NCI-H460 (cell line): ENCODE measurements at places on chromosomes 16 and 17.

GRCh38 chr17:76131692-76132573 is 9.1 kb downstream of the FOXJ1 start:
- DNase-seq = no peak

DNA sequence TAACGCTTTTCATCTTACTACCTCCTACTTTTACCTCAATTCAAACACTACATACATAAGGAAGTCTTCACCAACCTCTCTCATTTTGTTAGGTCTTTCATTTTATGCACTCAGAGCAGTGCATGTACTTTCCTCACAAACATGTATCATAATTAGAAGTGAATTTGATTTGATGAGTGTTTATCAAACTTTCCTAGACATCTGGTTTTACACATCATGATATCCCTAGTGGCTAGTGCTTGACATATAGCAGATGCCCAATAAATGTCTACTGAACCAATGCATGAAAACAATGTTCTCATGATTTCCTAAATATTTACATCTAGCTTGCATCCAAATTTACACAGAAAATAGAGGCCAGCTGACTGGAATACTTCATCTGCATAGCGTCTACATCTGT is 323.4 kb upstream of the KIF2B start:
- no peak for DNase-seq

GRCh38 chr17:17088541-17089525 is 46.6 kb downstream of the MPRIP start:
- DNase-seq = no peak

- no peak for DNase-seq
These were observed 187.3 kb downstream of the CDH13 start for GRCh38 chr16:82814059-82814458.

DNA sequence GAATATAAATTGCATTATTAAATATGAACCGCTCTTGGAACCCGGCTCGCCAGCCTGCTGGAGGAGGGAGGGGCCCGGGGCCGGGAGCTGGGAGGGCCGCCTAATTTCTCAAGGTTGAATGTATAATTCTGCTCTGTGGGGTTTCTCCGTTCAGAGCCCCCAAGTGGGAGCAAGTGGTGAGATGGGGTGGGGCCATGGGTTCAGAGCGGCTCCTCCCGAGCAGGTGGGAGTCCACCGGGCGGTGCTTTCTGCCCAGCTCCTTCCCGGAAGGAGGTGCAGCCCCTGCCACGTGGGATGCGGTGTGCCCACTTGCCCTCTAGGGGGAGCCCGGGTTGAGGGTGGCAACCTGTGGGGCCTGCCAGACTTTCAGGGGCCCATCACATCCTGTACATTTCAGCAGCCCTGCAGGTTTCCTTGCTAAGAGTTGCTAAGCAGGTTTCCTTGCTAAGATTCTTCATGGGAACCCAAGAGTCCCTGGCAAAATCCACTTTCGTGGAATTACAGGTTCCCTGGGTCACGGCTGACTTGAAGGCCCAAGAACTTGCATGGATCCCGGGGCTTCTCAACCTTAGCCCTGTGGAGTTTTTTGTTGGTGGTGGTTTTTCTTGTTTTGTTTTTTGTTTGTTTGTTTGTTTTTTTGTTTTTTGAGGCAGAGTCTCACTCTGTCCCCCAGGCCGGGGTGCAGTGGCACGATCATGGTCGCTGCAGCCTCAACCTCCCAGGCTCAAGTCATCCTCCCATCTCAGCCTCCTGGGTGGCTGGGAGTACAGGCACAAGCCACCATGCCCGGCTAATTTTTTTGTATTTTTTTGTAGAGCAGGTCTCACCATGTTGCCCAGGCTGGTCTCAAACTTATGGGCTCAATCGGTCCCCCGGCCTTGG is 196.7 kb upstream of the GSE1 start:
- peak; percentile 25 for DNase-seq

- peak; percentile 29 for DNase-seq
These were observed 773 bp downstream of the BLTP2 start for GRCh38 chr17:28643983-28644786.

- DNase-seq = no peak
These were observed 9.5 kb downstream of the NATD1 start for GRCh38 chr17:21243516-21244303.

DNA sequence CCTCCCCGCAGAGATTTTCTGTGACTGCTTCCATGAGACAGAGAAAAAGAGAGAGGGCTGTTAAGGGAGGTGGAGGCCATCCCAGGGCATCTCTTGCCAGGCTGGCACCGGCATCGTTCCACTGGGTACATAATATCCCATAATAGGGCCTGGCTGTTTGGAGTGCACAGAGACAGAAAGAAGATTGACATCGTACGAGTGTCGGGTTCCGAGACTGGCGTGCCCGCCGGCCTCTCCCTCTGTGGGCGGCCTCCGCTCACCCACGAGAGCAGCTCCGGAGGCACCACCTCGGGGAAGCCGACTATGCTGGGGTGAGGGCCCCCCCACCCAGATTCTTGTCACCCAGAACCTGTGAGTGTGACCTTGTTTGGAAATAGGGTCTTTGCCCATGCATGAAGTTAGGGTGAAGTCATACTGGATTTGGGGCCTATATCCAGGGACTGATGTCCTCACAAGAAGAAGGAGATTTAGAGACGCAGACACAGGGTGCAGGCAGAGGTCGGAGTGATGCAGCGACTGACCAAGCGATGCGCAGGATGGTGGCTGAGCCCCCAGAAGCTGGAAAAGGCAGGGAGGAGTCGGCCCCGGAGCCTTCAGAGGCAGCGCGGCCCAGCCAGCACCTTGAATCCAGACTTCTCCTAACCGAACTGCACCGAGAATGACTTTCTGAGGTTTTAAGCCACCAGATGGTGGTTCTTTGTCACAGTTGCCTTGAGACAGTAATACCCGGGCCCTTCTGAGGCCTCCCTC is 101.8 kb upstream of the CIBAR2 start:
- DNase-seq = no peak

- DNase-seq = no peak
These were observed 105.2 kb downstream of the C16orf95 start for GRCh38 chr16:87212026-87212425.

DNA sequence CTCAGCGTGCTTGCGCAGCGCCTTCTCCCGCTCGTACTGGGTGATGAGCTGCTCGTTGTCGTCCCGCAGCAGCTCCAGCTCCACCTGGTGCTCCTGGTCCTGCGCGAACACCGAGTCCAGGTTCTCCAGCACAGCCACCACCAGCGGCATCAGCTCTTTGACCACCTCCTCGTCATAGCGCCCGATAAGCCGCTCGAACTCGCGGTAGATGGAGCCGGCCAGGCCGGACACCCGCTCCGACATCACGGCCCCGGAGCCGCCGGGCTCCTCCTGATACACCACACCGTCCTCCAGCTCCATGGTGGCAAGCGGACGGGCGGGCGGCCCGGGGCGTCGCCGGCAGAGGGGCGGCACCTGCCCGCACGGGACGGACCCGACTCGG is 320 bp downstream of the SPAG9 start:
- DNase-seq = no peak

GRCh38 chr16:59697236-59697635 is 963.1 kb upstream of the GOT2 start:
- DNase-seq = no peak

- DNase-seq = peak; percentile 73
These were observed 11.3 kb downstream of the MCRIP1 start for GRCh38 chr17:81821603-81822311.

GRCh38 chr16:80759419-80760162 is 44.8 kb downstream of the CDYL2 start:
- DNase-seq = no peak

- DNase-seq = no peak
These were observed 2.0 kb upstream of the TMEM238L start for GRCh38 chr17:10805911-10806310.

DNA sequence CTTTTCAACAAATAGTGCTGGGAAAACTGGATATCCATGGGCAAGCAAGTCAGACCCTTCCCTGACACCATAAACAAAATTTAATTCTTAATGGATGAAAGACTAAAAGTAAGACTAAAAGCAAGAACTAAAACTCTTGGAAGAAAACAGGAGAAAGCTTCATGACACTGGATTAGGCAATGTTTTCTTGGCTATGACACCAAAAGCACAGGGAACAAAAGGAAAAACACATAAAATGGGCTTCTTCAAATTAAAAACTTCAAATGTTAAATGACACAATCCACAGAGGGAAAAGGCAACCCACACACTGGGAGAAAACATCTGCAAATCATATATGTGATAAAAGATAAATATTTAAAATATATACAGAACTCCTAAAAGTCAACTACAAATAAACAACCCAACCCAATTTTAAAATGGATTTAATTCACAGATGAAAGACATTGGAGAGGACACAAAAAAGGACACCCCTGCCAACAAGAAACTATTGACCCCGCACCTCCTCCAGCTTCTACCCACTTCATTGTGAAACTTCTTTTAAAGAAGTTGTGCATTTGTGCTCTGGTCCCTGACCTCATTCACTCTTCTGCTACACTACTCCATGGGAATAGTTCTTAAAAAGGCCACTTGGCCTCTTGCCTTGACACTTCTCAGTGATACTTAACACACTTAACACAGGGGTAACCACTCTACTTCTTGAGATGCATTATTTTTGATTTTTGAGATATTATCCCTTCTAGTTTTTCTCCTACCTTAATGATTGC is 80.3 kb downstream of the TRIM37 start:
- DNase-seq = no peak

- no peak for DNase-seq
These were observed 168.5 kb downstream of the BCAS3 start for GRCh38 chr17:60846175-60846574.

- no peak for DNase-seq
These were observed 40.3 kb upstream of the SREBF1 start for GRCh38 chr17:17876959-17877528.

- DNase-seq = no peak
These were observed 19.5 kb downstream of the PMM2 start for GRCh38 chr16:8816967-8817655.

DNA sequence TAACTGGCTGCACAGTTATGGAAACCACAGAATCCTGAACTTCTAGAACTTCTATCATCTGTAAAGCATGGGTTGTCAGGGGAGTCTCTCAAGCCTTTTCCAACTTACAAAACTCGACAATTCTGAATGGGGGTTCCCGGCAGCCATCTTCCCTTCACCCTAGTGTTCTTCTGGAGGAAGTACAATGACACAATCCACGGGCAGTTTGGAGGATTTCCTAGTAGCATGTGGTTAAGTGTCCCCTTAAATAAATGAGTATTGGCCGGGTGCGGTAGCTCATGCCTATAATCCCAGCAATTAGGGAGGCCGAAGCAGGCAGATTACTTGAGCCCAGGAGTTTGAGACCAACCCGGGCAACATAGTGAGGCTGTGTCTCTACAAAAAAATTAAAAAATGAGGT is 2.1 kb downstream of the SLC16A6 start:
- DNase-seq = no peak

DNA sequence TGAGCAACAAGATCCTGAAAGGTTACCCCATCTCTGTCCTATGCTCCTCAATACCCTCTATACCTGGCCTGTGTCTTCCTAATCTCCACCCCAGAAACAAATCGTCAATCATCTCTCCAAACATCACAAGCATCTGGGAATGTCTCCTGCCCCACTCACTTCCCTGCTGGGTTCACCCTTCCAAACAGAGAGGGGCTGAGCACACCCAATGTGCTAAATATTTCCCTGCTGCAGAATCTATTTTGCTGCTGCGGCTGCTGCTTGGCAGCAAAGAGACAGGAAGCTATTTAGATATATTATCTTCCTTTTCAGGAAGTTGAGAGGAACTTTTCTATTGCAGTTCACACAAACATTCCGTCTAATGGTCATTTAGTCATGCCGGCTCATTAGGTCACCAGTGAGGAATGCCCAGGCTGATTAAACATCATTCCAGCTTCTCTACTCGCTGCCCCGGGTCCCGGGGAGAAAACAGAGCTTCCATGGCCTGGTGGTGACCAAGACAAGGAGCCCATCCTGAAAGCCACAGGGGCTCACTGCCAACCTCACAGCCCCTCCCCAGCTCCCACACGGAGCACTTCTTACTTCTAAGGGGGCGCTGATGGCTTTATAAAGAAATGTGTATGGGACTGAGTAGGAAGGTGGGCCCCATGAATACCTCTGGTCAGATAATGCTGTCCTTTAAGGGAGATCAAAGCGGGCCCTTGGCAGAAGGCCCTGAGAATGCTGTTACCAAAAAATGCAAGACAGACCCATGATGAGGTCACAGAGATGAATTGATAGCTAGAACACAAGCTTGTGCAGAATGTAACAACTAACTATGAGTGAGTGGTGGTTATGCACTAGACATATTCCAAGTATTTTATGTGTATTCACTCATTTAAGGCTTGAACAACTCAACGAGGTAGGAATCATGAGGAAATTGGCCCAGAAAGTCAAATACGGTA is 218.3 kb downstream of the SOX9 start:
- peak; percentile 89 for DNase-seq

- DNase-seq = peak; percentile 51
These were observed 47.2 kb downstream of the ANKRD11 start for GRCh38 chr16:89442990-89443726.

GRCh38 chr17:49597928-49598655 is 22.4 kb downstream of the NXPH3 start:
- DNase-seq = no peak

DNA sequence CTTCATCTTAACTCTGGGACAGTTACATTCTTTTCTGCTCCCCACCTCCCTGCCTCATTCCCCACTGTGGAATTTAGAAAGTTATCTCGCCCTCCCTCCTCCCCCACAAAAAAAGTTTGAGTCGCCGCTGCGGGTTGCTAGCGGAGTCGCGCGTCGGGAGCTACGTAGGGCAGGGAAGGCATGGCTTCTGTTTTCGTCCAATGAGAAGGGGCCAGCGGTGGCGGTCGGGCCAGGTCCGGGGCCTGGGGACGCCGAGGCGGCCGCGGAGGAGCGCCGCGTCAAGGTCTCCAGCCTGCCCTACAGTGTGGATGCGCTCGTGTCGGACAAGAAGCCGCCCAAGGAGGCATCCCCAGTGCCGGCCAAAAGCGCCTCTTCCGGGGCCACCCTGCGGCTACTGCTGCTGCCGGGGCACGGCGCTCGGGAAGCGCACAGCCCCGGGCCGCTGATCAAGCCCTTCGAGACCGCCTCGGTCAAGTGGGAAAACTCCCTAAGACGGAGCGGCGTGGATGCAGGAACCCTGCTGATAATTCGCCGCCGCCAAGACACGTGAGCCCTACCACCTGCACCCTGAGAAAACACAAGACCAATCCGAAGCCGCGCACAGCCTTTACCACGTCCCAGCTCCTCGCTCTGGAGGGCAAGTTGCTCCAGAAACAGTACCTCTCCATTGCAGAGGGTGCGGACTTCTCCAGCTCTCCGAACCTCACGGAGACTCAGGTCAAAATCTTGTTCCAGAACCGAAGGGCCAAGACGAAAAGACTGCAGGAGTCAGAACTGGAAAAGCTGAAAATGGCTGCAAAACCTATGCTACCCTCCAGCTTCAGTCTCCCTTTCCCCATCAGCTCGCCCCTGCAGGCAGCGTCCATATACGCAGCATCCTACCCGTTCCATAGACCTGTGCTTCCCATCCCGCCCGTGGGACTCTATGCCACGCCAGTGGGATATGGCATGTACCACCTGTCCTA is 8.9 kb downstream of the OR4D1 start:
- no peak for DNase-seq

GRCh38 chr16:15491411-15491810 is 57.0 kb downstream of the BMERB1 start:
- no peak for DNase-seq

GRCh38 chr16:66036793-66037715 is 329.4 kb upstream of the CDH5 start:
- DNase-seq = no peak
